ENCODE measurements at places on chromosomes 2 and 18.

GRCh38 chr2:30974092-30974491 lies 164.1 kb downstream of the GALNT14 start:
- DNase-seq, result no peak

- no peak for DNase-seq
Measured at GRCh38 chr2:174634130-174635014, 36.8 kb upstream of the WIPF1 start.

DNA sequence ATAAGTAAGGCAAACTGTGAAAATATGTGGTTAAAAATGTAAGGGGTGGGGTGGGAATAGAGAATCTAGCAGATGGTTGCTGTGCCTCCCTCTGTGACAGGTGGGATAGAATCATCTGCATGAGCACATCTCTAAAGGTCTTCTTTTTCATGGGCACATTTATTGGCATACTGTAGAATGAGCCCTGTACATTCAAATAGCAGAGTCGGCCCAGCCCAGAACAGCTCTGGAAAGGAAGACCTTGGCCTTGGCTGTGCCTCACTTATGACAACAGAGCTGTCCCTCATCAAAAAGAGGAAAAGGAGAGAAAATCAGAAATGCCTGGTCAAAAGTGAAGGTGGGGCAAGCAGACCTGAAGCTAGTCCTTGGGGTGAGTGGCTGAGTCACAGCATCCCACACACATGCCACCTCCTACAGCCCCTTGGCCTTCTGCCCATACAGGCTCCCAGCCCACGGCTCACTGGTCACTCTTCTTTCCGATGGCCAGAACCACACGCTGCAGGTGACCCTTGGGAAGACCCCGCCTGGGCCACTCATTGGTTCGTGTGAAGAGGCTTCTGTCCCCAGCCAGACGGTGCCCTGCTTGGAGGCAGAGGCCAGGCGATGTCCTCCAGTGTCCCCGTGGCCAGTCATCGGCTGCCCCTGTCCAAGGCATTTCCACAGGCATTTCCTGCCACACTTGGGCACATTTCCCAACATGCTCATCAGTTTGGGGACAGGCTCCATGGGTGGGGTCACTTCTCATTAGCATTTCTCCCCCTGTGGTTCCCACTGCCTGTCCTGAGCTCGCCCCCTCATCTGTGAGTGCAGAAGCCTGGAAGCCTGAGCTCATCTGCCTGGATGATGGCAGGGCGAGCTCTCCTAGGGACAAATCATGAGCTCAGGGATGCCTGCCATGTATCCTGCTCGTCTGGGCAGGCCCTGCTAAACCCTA lies 113.6 kb downstream of the MCFD2 start:
- DNase-seq, result no peak

GRCh38 chr2:63742580-63742976 lies 99.1 kb upstream of the UGP2 start:
- no peak for DNase-seq

- DNase-seq, result no peak
Measured at GRCh38 chr2:107988108-107988507, 1.8 kb downstream of the SLC5A7 start.

DNA sequence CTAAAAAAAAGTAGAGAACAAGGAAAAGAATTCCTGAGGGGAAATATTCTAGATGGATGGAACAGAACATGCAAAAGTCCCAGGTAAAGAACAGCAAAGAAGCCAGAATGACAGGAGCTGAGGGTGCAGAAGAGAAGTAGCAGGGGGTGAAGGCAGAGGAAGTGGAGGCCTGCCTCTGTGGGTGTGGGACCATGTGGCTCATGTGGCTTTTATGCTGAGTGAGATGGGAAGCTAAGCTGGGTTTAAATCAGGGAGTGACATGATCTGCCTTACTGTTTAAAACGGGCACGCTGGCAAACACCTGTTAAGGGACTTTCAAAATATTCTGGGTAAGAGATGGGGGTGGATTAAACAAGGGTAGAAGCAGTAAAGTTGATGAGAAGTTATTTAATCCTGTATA lies 40.0 kb downstream of the GKN2 start:
- no peak for DNase-seq

- no peak for DNase-seq
Measured at GRCh38 chr2:45808294-45808800, 156.9 kb downstream of the PRKCE start.

GRCh38 chr2:158460632-158461297 lies 4.0 kb downstream of the PKP4 start:
- DNase-seq, result no peak

- DNase-seq, result no peak
Measured at GRCh38 chr2:3399829-3400228, 20.3 kb downstream of the TRAPPC12 start.

GRCh38 chr2:225100269-225100668 lies 58.0 kb upstream of the DOCK10 start:
- no peak for DNase-seq

DNA sequence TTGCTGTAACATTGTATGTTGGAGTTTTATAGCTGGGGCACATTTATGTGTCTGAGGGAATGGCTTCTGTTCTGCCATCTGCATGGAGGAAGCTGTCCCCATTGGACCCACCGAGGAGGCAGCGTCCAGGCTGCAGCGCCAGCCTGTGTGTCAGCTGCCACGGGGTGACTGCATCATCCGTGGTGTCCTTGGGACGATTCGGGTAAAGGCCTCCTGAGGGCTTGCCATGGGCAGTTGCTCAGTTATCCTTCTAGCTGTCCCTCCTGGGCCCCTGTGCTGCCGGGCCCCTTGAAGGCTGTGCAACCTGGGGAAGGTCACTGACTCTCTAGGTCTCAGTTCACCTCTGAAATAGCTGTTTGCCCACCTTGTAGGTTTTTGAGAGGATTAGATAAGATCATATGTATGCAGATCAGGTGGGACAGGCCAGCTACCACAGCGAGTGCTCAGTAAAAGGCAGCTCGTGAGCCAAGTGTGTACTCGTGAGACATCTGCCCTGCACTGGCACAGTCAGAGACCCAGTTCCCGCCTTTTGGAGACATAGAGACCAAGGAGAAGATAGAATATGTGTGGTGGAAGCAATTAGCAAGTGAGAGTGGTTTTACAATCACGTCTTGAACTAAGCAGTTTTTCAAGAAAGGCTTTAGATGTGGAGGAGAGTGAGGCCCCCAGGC lies 10.6 kb downstream of the LDLRAD4 start:
- no peak for DNase-seq

DNA sequence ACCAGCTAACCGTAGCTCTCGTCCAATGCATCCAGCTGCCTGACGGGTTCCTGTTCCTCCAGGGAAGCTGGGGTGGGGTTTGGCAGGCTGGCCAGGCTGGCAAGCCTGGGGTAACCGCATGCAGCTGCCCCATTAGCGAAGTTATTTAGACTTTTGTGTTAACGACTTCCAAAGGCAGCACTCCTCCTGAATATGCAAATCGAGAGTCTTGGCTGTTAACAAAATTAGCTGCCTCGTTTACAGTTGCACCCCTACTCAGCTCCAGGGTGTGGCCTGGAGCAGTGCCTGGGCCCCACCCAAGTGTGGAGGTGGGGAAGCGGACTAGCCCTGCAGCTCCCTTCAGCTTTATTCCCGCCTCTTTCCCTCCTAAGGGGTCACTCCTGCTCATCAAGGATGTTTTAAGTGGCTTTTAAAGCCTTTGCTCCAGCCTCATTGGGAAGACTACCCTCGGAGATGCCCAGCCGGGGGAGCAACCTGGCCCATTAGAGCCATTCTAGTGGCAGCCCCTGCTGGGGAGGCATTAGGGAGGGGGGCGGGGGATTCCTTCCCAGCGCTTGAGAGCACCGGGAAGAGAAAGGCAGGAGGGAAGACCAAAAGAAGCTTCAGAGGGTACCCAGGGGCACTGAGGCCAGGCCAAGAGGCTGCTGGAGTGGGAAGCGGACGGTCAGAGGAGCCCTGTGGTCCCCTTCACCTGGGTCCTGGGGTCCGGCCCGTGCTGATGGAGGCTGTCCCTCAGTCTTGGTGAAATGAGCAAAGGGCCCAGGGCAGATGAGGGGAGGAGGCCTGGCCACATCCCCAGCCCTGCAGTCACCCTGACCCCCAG lies 204.1 kb downstream of the CELF4 start:
- no peak for DNase-seq

GRCh38 chr18:13493079-13493478 lies 233.3 kb downstream of the FAM210A start:
- DNase-seq, result no peak

DNA sequence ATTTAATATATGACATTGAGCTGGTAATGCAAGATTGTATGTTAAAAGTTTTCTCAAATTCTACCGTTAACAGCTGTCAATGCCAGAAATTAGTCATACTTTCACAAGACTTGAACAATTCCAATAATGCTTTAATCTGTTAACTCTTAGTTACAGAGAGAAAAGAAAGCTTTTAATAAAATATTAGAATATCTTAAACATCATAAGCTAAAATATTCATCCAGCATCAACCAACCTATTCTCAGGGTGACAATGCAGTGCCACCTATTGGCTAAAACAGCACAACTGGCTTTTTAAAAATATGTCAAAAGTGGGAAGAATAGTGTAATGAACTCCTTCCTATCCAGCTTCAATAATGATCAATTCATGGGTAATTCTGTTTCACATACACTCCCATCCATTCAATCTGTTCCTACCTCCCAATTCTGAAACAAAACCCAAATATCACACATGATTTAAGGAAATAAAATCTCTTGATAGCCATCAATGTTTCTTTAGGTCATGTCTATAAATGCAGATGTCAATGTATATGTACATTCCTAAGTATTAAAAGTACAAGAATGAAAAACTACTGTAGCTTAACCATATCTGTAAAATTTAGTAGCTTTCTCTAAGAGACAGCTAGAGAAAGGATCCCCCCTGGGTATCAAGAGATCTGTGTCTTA lies 79.8 kb upstream of the CCDC141 start:
- no peak for DNase-seq

- DNase-seq, result no peak
Measured at GRCh38 chr2:132936791-132937190, 266.8 kb upstream of the LYPD1 start.

- no peak for DNase-seq
Measured at GRCh38 chr2:227855440-227855839, 16.0 kb upstream of the DAW1 start.

DNA sequence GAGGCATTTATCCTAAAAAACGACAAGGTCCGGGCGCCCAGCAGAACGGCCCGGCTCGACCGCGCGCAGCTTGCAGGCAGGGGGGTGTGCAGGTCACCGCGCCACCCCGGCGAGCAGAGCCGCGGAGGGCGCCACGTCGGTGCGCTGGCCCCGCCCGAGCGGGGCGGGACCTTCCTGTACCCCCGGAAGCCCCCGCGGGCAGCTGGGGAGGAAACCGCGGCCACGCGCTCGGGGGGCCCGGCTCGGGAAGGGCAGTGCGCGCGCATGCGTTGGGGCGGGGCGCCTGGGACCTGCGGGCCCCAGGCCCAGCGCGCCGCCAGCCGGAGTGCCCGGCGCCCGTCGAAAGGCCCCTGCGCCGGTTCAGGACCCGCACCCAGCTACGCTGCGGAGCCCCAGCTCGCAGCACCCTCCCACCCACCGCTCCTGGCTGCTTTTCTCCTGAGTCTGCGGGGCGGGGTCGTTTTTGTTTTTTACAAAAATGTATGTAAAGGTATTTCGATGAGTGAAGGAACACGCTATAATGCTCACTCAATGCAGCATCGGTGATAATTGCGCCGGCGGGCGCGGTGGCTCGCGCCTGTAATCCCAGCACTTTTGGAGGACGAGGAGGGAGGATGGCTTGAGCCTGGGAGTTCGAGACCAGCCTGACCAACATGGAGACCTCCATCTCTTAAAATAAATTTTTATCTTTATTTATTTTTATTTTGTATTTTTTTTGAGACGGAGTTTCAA lies 47.7 kb upstream of the POMC start:
- peak; percentile 58 for DNase-seq

DNA sequence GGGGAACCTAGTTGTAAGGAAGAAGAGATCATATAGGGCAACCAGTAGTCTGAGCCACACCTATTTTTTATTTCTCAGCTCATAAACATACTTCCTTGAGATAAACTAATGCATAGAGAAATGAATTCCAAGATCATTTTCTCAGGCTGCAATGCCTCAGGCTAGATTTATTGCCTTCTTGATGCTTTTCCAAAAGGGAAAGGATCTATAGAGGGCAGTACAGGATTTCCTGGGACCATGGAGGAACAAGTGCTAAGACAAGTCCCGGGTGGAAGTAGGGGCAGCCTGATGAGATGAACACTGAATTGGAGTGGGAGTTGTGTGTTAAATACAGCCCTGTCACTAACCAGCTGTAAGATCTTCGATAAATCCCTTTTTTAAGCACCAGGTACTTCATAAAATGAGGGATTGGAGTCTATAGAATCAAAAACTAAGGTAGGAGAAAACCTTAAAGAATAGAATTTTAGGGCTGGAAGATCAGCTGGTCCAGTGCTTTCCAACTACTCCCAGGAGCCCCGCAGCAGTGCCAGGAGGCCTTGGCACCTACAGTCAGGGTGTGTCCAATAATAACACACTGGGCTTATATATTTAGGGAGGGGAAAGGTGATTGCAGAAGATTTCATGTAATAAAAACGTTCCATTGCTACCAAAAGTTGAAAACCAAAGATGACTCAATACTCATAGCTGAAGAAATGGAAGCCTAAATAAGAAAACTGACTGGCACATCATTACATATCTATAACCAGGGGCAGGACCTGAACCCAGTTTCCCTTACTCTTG lies 58.1 kb downstream of the SERTAD2 start:
- DNase-seq, result no peak

GRCh38 chr2:205712508-205712907 lies 30.2 kb downstream of the NRP2 start:
- DNase-seq, result no peak

DNA sequence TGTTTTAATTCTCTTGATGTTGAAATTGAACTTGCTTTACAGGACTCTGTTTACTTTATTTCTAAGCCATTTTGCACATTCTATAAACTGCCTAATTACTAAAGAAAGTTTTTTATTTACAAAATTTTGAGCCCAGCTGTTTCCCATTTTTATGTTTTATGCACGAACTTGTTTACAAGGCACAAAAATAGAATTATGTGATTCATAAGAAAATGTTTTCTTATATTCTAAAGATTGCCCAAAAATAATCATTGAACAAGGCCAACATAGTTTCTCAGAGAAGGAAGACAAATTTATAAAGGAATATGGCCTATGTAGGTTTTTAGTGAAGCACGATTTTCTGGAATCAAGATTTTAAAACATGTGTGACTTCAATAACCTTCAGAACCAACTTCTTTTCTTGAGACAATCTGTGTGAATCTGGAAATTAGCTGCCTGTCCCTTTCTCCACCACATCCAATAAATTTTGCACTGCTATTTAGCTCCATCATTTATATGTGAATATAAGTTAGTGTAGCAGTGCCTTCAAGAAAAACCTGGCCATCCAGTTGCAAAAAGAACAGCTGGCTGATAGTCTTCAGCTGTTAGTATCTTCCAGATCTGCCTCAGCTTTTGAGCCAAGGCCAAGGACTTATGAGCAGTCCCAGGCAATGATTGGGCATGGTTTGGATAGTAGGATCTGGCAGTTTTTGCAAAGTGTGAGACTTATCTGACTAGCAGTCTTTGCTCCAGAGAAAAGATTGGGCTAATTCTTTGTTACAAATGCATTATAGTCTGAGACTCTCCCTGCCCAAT lies 253.2 kb upstream of the COL3A1 start:
- no peak for DNase-seq

Measured in iPS DF 6.9 (cell line).